ENCODE measurements at places on chromosomes 5 and 9. TPM values are rescaled to one million over a fixed set of nuclear protein-coding genes. Genes with fewer than 3 reads are reported as not detected.

The ADAMTSL2 gene
- total RNA-seq: 52.5 TPM

The GLT6D1 gene
- not detected for total RNA-seq

The THBS4 gene
- total RNA-seq: 0.16 TPM

The CEL gene
- total RNA-seq: 0.36 TPM

The RNF180 gene
- total RNA-seq: 2.5 TPM

The AFAP1L1 gene
- total RNA-seq: 22.4 TPM

The ACOT12 gene
- not detected for total RNA-seq

The SPINK4 gene
- not detected for total RNA-seq

The PCDHA13 gene
- not detected for total RNA-seq

The SLCO6A1 gene
- total RNA-seq: not detected

The BARX1 gene
- not detected for total RNA-seq

The RGMB gene
- total RNA-seq: 17.9 TPM

The PCDHGA5 gene
- 0.32 TPM for total RNA-seq

The CCDC192 gene
- total RNA-seq: not detected

The TTC23L gene
- not detected for total RNA-seq

The SLC36A2 gene
- total RNA-seq: not detected

The TRIM7 gene
- total RNA-seq: 2.5 TPM

The NR2F1 gene
- total RNA-seq: 85.9 TPM

The OTULINL gene
- total RNA-seq: not detected

The SPIN1 gene
- total RNA-seq: 35.8 TPM

The SCGB3A1 gene
- not detected for total RNA-seq

Measured in cardiac atrium fibroblast (primary cell).